ENCODE measurements at places on chromosomes 7 and 10.

DNA sequence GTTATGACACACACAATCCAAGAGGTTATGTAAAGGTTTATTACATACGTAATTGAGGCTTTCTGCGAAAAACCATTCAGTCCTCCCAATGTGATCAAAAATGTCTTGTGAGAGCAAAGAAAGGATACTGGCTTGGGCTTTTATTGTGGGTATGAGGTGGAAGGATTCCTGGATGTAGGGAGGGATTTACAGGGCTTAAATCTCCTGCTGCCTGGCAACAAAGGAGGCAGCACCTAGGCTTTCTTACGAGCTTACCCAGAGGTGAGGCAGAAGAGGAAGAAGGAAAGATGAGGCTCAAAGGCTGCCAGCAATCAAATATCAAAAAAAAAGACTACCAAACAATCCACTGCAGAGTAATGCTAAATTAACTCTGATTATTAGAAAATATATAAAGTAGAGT is 1149.5 kb upstream of the POT1 start:
- no peak for DNase-seq

- DNase-seq, result no peak
These were observed 12.7 kb downstream of the C10orf71 start for GRCh38 chr10:49311555-49312236.

GRCh38 chr7:155660758-155661093 is 16.3 kb downstream of the RBM33 start:
- no peak for DNase-seq

DNA sequence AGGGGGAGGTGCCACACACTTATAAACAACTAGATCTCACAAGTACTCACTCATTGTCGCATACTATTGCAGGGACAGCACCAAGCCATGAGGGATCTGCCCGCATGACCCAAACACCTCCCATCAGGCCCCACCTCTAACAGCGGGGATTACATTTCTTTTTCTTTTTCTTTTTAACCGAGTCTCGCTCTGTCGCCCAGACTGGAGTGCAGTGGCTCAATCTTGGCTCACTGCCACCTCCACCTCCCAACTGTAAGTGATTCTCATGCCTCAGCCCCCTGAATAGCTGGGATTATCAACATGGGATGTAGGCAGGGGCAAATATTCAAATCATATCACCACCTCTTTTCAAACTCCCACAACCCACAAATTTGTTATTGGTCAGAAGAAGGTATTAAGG is 76.7 kb downstream of the SKAP2 start:
- no peak for DNase-seq

GRCh38 chr10:35585903-35586535 is 19.1 kb upstream of the GJD4 start:
- DNase-seq, result no peak

GRCh38 chr7:28155019-28155660 is 25.5 kb downstream of the JAZF1 start:
- DNase-seq, result no peak

- DNase-seq, result no peak
These were observed 583.6 kb upstream of the LRRN3 start for GRCh38 chr7:110507369-110507768.

DNA sequence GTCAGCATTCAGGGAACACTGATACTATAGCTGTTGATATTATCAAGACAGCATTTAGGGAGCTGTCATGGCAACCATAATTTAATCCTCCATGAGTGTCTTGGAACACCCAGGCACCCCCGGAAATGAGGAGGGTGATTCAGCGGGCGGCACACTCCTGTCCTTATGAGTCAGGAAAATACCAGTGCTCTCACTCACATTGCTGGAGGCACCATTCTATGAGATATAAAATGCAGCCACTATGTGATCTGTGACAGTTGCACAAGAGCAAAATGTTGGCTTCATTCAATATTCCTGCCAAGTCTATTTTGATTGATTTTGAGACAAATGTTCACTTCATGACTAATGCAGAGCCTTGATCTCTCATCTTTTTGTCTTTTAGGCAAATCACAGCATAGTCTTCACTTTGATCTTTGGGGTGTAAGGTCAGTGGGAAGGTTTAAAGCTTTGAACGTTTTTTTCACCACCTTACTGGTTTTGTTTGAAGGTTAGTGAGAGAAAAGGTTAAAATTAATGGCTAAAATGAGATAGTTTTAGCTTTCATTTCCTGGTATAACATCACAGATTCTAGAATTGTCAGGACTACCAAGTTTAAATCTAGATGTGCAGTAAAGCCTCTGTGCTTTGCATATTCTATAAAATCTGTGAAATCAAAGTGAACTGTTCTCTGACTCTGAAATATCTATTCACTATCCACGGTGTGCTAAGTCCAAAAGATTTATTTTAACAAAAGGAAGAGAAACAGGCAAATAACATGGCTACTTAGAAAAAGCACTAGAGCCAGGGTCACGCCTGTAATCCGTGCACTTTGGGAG is 12.4 kb upstream of the ARHGAP12 start:
- no peak for DNase-seq

DNA sequence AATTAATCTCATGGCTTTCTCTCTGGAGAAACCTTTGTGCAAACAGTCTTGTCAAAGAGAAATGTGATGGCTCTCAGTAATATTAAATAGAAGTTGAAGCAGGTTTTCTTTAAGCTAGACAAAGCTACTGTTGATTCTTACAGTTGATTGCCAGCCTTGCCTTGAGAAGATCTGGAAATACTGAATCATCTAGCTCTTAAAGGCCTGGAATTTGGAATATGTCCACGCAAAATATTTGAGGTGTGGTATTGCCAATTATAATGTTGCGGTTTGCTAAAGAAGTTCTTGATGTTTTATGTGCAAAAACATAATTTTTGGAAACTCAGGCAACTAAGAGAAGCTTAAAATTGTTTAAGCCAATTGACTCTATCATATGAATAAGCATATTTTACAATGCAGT is 371.9 kb downstream of the PHF14 start:
- no peak for DNase-seq

DNA sequence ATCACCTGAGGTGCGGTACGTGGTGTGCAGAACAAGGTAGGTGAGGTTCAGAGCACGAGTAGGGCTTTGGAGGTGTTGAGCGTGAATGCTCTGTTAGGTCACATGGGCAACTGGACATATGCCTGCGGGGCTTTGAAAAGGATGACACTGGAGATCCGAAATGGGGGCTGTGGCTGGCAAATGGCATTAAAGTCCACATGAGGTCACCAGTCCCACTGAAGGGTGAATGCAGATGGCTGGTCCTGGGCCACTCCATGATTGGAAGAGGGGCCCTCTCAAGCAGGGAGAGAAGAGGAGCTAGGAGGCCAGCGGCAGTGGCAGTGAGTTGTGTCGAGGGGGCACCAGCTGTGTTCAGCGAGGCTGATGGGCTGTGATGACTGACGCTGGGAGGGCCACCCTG is 254.9 kb upstream of the SHH start:
- no peak for DNase-seq

DNA sequence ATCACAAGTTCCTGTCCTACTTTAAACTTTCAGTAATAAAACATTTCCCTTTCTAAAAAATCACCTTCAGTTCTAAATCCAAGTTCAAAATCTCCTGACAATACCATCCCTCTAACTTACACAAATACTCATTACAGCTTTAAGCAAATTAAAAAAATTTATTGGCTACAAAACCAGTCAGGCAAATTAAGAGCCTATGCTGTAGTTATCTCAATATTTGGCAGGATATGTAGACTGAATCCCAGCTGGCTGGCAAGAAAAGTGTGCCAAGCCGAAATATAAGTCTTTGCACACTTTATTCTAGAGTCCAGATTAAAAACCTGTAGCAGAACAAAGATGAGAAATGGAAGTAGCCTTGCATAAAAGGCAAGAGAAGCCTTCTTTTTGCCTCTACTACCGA is 9.5 kb downstream of the WAPL start:
- DNase-seq, result no peak

GRCh38 chr10:53570221-53570620 is 797.6 kb upstream of the MBL2 start:
- no peak for DNase-seq

DNA sequence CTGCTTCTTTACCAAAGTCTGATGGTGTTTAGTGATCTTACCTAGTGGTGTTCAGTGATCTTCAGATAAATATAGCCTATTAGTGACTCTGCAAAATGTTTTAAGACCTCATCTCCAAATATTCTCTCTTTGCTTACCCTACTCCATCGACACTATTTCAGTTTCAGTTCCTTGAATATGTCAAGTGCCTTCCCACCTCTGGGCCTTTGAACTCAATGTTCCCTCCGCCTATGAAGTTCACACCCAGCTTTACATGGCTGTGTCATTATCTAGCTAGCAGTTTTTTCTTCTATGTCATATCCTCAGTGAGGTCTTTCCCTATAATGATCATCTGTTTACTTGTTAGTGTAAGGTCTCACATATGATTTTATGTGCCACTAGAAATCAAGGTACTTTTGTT is 322.6 kb downstream of the DGKB start:
- no peak for DNase-seq

GRCh38 chr7:77619314-77619713 is 76.9 kb upstream of the RSBN1L start:
- DNase-seq, result no peak

- DNase-seq, result no peak
These were observed 6.3 kb downstream of the CASP7 start for GRCh38 chr10:113686028-113686427.

- DNase-seq, result peak; percentile 41
These were observed 141.3 kb downstream of the NRP1 start for GRCh38 chr10:33193057-33193700.

Data from CD8-positive, alpha-beta memory T cell (primary cell).